ENCODE measurements at places on chromosomes 3 and 15. TPM values are rescaled to one million over a fixed set of nuclear protein-coding genes. Genes with fewer than 3 reads are reported as not detected.

DNA sequence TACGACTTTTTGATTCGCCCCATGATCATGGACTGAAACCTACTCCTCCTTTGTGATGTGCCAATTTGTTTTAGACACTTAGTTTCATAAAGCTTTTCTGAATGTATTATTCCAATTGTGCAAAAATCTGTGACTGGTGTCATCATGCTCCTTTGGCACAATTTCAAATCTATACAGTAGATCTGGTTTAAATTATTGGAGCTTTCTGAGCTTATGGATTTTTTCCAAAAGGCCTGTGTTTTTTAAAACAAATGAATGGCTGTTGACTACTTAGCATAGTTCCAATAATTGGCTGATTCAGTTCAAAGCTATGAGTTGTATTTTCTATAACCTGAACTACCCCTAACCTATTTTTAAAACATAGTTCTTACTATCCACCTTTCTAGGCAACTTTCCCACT lies 282.7 kb downstream of the CNTN3 start:
- no peak for DNase-seq

DNA sequence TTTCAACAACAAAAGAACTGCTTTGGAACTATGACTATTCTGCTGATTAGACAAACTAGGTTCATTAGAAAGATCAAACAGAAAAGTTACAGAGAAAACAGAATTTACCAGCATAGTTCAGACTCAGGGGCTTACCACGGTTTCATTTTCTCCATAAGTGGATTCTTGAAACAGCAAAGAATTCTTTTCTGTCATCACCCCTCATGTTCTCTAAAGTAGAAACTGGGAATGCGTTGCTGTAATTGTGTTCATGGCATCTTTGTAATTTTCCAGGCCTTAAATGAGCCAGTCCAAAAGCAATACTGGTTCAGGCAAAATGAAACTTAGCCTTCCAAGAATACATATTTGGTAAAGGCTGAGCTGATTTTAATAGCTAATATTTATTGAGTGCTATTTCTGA lies 287.8 kb downstream of the CHL1 start:
- no peak for DNase-seq

DNA sequence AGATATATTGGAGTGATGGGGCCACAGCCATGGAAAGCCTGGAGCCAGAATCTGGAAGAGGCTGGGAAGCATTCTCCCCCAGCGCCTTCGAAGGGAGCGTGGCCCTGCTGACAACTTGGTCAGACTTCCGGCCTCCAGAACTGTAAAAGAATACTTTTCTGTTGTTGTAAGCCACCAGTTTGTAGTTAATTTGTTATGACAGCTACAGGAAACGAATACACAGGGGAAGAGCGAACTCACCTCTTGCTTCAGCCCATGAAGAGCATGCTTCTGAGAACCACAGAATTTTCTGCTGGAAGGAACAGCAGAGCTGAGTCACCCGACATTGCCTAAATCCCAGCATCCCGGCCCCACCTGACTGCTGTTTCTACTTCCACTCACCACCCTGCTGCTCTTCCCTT lies 501.7 kb downstream of the SHQ1 start:
- DNase-seq: no peak

The FAM81A gene
- total RNA-seq: 17.9 TPM

- DNase-seq: no peak
Observed at GRCh38 chr3:115022835-115023398, 124.2 kb downstream of the ZBTB20 start.

GRCh38 chr3:47394881-47395280 lies 14.1 kb downstream of the PTPN23 start:
- DNase-seq: no peak

The SPTSSB gene
- 0.52 TPM for total RNA-seq

The C3orf49 gene
- not detected for total RNA-seq

DNA sequence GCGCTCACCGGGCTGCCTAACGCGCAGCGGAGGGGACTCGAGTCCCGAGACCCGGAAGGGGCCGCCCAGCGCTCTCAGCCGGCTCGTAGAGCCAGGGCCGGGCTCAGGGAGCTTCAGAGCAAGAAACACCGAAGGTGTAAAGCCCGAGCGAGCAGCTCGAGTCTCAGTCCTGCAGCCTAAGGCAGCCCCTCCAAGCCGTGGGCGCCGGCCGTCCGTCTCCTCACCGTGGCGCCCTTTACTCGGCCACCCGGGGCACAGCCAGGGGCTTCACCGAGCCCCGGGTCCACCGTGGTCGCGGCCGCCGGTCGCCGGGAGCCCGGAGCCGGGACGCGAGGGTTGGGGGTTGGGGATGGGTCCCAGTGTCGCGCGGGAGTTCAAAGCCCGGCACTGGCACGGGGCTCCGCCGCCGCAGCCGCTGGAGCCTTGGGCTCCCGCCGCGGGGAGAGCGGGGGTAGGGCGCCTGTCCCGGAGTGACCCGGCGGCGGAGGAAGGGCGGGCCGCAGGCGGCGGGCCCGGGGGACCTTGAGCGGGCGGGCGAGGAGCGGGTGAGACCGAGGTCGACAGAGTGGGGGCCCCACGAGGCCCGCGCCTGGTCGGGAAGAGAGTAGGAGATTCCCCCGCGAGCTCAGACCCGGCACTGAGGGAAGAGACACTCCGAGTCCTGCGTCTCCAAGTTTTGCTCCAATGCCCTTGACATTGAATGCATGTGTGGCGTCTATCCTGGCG lies 26.9 kb upstream of the THRB start:
- DNase-seq: no peak

GRCh38 chr15:58474741-58475323 lies 43.0 kb downstream of the LIPC start:
- no peak for DNase-seq

DNA sequence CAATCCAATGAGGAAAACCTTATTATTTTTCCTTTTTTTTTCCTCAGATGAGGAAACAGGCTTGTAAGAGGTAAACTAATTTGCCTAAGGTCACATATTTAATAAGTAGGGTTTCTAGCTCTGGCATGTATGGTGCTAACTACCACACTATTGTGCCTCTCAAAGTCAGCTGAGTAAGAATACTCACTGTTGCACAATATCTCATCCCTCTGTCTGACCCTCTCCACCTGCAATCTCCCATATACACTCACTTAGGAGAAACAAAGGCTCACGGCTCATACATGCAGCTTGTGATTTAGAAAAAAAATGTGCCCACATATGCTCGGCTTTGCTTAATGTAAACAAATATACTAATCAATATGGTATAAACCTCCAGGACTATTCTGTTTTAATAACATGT lies 10.4 kb upstream of the ARIH1 start:
- no peak for DNase-seq
